ENCODE measurements at places on chromosomes 12 and 14.

GRCh38 chr12:68871921-68872320, 61.0 kb downstream of the CPM start:
- DNase-seq = no peak

DNA sequence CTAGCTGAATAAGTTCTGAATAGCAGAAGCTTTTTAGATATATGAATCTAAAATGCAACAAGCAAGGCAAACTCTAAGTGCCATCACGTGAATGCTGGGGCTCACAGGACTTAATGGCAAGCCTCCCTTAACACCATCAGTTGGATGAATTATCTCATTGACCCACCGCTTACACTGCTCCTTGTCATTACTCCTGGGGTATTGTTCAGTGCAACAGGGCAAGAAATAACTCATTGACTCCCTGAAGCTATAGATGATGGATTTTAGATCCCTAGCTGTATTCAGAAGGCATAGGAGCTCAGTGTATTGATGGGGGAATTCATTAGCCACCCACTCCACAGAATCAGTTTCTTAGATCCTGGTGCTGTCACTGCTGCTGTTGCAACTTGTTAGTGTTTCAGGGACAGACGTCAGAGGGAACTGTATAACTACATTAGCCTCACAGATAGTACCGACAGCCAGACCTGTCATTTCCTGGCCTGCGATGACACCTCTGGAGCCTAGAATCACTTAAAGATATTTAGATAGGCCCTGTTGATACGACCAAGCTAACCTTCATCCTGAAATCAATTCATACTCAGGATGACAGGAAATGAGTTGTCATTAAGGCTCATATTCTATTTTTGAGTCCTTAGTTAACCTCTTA, 735.3 kb downstream of the DIO2 start:
- DNase-seq = no peak

DNA sequence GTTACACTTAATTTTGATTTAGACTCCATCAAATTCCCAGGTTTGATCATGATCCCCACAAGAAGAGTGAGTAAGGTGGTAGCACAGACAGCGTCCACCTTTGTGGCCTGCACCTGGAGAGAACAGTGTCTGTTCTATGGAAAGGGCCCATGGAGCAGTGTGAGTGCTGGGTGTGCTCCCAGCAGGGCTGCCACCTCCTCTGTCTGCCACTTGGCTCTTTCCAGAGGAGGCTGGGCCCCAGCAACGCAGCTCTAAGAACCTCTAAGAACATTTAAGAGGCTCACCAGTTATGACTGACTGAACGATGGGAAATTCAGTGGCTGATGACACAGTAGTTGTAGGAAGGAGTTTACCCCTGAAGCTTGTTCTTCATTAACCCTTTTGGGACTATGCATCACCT, 17.3 kb downstream of the VDR start:
- no peak for DNase-seq

- DNase-seq = peak; percentile 9
These were observed 40.1 kb upstream of the EVL start for GRCh38 chr14:100025111-100025510.

DNA sequence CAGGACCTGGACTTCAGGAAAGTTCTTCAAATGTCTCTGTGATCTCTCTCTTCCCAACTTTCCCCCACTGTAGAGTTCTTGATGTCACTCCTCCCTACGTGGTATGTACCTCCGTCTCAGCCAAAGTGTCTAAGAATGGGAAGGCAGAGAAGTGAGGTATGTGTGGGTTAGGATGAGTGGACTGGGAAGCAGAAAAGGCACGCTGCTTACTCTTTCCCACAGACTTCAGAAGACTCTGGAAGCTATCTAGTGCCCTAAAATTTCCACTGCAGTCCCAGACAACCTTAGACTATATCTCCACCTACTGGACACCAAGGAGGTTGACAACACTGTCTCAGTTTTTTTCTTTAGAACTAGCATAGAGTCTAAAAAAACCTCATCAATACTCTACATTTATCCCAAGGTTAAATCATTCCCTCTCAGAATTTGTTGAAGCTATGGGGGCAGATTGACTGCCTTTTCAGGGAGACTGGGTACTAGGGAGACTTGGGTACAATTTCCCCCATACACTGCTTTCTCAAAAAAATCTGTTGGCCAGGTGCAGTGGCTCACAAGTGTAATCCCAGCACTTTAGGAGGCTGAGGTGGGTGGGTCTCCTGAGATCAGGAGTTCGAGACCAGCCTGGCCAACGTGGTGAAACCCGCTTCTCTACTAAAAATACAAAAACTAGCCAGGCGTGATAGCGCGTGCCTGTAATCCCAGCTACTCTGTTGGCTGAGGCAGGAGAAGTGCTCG, 20.6 kb upstream of the ITGA5 start:
- peak; percentile 63 for DNase-seq

- DNase-seq = no peak
These were observed 125.1 kb downstream of the GPR65 start for GRCh38 chr14:88130057-88130432.

- DNase-seq = no peak
These were observed 63.7 kb upstream of the DNM1L start for GRCh38 chr12:32615441-32615840.

DNA sequence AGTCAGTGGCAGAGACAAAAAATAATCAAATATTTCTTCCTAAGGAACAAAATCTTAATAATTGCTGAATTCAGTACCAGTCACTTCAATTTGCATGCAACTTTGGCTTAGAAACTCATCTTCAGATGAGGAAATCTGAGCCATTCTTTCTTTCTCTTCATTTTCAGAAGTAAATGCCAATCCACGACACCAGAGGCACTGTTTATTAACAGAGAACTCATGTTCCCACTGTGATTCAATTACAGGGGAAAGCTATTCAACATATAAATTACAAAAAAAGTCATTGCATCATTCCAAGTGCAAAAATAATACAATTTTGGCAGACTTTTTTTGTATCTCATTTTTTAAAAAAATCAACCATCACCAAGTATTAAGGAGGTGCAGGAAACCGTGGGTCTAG, 816.1 kb upstream of the TMEM132C start:
- DNase-seq = no peak

DNA sequence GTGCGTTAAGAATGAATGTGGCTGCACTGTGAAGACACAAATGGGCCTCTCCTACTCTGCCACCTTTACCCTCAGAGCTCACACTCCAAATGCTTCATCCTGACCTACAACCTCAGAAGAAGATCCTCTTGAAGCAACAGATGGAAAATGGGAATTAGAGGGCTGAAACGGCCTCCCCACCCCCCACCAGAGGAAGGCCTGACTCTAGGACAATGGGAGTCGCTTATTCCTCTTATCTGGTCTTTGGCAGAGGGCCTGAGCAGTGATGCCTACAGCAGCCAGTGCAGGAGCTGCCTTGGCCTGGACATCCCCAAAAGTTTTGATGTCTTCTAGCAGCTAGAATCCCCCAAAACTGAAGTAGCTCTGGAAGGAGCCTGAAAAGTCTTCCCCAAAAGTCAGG, 29.2 kb downstream of the BTBD7 start:
- DNase-seq = no peak

- no peak for DNase-seq
These were observed 44.7 kb upstream of the USP15 start for GRCh38 chr12:62215506-62215905.

- DNase-seq = no peak
These were observed 60.0 kb downstream of the PLEKHA5 start for GRCh38 chr12:19189522-19189921.

- no peak for DNase-seq
These were observed 15.1 kb downstream of the BMAL2 start for GRCh38 chr12:27347779-27348178.

- DNase-seq = peak; percentile 42
These were observed 656 bp downstream of the RAB21 start for GRCh38 chr12:71755146-71755892.

GRCh38 chr14:88379706-88380343, 5.6 kb upstream of the SPATA7 start:
- no peak for DNase-seq

GRCh38 chr12:110467847-110468213, 227 bp downstream of the GPN3 start:
- DNase-seq = no peak

- DNase-seq = no peak
These were observed 41.9 kb downstream of the SPTLC2 start for GRCh38 chr14:77574446-77575115.

GRCh38 chr12:117966511-117966910, 2.3 kb downstream of the KSR2 start:
- DNase-seq = no peak

Measured in CD4-positive, alpha-beta T cell treated with Interleukin-15 for 4 hours (primary cell).